KBM-7 (cell line): ENCODE measurements at places on chromosomes 2 and 18.
A peak's percentile ranks its signal among the peaks of the same experiment; 100 is the strongest.

- no peak for DNase-seq
Measured at GRCh38 chr18:3712491-3712890, 262.5 kb downstream of the TGIF1 start.

GRCh38 chr2:135086222-135086621 lies 34.1 kb downstream of the RAB3GAP1 start:
- no peak for DNase-seq

DNA sequence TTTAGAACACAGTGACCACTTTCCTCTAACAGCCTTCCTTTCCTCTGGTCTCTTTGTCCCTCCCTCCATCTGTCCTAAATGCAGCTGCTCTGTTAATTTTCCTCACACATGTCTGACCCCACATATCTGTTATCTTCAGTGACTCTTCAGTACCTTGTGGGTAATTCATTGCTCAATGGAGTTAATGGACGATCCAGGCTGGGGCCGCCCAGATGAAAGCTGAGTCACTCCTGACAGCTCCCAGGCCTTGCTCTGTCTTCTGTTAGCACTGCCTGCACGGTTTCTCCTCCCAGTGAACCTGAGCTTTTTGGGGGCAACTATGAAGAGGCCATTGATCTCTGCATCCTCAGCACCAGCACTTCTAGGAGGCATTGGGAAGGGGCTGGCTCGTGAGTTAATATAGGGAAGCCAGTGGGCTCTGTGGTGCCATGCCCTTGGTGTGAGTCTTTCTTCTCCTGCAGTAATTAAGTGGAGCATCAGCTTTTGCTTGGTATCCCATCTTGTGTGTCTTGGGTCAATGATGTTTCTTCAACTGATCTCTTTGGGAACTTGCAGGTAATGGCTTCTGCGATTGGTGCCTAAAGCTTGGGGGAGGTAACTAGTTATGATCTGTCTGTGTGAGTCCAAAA lies 67.3 kb downstream of the SNORC start:
- no peak for DNase-seq

- peak; percentile 37 for DNase-seq
Measured at GRCh38 chr2:197052356-197052755, 125.8 kb upstream of the PGAP1 start.

- no peak for DNase-seq
Measured at GRCh38 chr2:54962935-54963440, 87.3 kb downstream of the RTN4 start.

DNA sequence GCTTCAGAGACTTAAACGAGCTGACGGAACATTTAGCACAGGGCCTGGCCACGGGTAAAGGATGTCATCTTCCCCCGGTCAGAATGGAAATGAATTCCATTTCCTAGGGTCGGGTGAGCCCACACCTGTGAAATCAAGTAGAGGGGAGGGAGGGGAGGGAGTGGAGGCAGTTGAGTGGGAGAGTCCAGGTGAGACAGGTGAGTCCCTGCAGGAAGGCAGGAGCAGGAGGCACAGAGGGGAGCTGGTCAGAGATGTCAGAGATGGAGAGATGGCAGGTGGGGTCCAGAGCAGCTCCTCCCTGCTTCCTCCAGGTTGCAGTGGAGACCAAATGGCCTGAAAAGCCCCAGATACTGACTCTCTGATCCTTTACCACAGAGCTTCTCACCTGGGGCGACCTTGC lies 55.2 kb downstream of the SH3BP4 start:
- no peak for DNase-seq

- DNase-seq = no peak
Measured at GRCh38 chr18:45009756-45010155, 329.1 kb downstream of the SETBP1 start.

GRCh38 chr2:197349699-197350098 lies 39.1 kb upstream of the ANKRD44 start:
- DNase-seq = no peak

DNA sequence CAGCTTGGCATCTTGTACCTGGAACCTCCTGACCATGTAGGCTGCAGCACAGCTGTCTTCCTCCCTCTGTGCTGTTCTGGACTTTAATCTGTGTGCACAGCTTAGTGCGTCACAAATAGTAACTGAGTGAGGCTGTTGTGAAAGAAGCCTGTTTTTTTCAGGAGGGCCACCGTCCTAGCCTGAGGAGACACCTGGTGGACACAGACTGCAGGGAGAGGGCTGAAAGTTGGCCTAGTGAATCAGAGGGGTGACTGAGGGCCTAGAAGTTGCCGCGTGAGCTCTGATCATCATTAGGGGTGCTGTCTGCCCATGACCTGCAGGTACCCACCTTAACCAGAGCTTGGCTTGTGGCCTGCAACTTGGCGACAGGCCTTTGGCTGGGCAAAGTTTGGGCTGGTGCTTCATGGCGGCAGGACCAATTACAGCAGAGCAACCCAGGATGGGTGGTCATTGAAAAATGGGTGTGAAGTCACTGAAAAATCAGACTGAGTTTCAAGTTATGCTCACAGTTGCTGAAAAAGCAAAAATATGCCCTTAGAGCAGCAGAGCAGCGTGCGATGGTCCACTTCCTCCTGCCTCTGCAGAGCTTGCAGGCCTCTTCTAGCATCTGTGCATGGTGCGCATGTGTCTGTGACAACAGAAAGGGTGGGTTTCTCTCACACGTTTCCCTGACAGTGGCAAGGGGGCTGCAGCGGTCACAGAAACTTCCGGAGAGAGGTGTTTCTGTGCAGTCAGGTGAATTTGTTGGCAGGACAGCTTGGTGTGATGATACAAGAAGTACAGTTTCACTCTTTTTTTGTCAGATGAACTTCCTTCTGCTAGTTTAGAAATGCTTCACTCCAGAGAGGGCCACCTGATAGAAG lies 9.6 kb downstream of the GDF7 start:
- DNase-seq = peak; percentile 18

GRCh38 chr2:69097891-69098655 lies 85.1 kb downstream of the ANTXR1 start:
- DNase-seq = peak; percentile 9

DNA sequence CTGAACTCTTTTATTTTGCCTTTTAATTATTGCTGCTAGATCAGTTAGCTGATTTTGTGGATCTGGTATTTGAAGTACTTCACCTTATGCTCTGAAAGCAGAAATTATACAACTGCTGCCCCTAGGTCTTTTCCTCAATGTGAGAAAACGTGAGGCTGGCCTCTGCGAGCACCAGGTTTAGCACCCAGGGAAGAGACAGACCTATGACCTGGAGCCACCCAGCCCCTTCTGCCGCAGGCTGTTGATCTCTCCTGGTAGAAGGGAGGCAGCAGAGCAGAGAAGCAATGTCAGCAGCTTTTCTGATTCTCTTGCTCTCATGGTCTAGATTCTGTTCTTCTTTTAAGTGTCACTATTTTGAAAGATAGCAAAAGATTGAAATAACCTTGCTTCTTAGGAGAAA lies 19.9 kb downstream of the TRAPPC12 start:
- no peak for DNase-seq

- DNase-seq = no peak
Measured at GRCh38 chr2:198177040-198177439, 372.6 kb downstream of the PLCL1 start.

DNA sequence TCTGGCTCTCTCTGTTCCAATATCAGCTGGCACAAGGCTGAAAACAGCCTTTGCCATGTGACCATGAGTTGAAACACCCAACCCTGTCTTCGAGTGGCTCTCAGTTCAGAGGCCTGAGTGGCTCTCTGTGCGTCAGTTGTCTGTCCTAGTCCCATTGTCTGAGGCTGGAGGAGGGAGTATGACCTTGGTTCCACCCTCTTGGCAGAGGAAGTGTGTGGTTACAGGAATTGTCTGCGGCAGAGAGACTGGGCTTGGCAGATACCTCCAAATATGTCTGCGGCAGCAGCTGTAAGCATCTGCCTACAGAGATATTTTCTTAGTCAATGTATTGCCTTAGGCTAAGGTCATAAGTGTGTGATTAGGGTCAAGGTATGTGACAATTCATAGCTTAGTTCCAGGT lies 32.6 kb downstream of the CNGA3 start:
- peak; percentile 57 for DNase-seq

DNA sequence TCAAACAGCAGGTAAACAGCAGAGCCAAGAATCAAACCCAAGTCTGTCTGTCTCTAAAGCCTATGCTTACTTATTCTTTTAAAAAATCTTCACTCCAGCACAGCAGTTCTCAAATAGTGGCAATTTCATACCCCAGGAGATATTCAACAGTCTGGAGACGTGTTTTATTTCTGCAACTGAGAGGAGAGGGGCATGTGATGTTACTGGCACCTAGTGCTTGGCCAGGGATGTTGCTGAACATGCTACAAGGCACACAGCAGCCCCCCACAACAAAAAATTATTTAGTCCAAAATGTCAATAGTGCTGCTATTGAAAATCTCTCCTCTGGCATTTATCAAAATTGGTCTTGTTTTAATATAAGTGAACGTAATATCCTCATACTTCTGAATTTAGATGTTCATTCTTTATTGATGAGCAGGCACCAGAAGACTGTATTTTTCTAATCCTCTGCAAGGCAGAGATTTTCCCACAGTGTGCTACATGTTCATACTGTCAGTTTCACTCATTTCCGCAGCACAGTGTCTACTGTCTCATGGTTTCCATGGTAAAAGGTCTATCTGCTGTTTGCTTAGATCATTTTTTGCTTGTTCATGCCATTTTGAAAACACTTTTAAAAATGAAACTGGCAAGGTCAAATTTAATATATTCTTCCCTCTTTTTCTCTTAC lies 90.5 kb downstream of the LRATD1 start:
- no peak for DNase-seq

GRCh38 chr18:22546905-22547570 lies 129.3 kb upstream of the CTAGE1 start:
- no peak for DNase-seq

- DNase-seq = no peak
Measured at GRCh38 chr2:172109988-172110811, 7.5 kb upstream of the DLX2 start.

GRCh38 chr2:227846831-227847230 lies 24.6 kb upstream of the DAW1 start:
- DNase-seq = no peak

- no peak for DNase-seq
Measured at GRCh38 chr2:128628996-128629395, 310.3 kb upstream of the HS6ST1 start.

- DNase-seq = no peak
Measured at GRCh38 chr2:134078354-134078753, 175.5 kb upstream of the MGAT5 start.
